Daoy (cell line): ENCODE measurements at places on chromosomes 7 and 10. TPM values are rescaled to one million over a fixed set of nuclear protein-coding genes. Genes with fewer than 3 reads are reported as not detected.

ENKUR gene
- total RNA-seq, result 0.33 TPM in 1 of 2 replicates, not detected in the other

IMPDH1 gene
- total RNA-seq, result 76.1 and 81.1 TPM in 2 replicates

COMMD3 gene
- total RNA-seq, result 33.4 and 47.7 TPM in 2 replicates

RSU1 gene
- total RNA-seq, result 58.6 and 59.7 TPM in 2 replicates

NRG3 gene
- not detected in 2 replicates for total RNA-seq

CLRN3 gene
- not detected in 2 replicates for total RNA-seq

HTR5A gene
- not detected in 2 replicates for total RNA-seq

IFIT1 gene
- total RNA-seq, result 13.7 and 17.3 TPM in 2 replicates

SPDYE6 gene
- not detected in 2 replicates for total RNA-seq
